Pancreas (tissue), 10 donors: ENCODE measurements at places on chromosomes 6 and 20. TPM values are rescaled to one million over a fixed set of nuclear protein-coding genes. Genes with fewer than 3 reads are reported as not detected.

DNA sequence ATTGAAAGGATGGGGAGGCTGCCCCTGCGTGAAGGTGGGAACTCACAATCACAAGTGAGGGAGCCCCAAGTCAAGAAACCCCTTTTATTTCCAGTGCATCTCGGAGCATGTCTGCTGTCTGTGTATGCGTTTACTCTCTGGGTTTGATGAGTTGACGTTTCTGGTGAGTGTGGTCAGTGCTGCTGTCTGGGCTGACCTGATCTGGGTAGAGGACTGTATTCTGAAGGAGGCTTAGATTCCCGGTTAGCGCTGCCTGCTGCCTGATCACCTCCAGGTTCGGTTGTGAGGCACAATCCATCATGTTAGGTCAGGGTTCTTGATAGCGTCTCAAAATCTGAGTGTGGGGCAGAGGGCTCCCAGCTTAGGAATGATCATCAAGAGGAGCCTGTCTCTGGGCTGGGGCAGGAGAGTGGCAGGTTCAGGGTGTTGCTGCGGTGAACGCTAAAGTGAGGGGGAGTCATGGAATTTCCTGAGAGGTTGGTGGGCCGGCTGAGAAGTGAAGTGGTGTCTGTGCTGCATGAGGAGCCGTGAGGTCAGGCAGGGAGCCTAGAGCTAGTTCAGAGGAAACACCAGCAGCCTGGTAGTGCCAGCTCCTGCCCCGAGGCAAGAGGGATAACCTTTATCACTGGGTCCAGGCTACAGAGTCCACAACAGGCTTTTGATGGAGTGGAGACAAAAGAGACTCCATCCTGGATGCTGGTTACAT is 225.3 kb upstream of the CST7 start:
- DNase-seq = no peak

DNA sequence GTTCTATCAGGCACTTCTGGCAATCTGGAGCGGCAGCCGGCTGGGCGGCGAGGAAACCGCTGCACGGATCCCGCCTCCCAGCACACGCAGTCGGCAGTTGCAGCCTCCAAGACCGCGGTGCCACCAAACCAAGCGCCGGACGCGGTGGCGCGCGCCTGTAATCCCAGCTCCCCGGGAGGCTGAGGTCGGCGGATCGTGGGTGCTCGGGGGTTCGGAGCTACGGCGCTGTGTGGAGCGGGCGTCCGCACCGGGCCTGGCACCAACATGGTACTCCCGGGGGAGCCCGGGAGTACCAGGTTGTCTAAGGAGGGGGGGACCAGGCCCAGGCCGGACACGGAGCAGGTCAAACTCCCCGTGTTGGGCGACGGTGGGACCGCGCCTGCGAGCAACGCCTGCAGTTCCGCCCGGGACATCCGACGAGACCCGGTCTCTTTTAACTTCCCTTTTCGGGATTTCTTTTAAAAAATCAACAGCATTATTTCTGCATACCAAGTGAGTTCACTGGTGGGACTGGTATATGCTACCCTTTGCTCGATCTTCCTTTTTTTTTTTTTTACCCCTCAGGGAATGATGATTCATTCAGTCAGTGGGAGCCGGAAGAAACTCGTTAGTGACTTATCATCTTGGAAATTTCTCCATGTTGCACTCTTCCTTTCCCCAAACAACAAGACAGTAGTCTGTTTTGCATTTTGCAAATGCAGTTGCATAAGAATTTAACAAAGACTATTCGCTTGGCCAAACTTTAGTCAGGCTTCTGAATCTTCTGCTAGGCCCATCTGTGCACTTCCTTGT is 27.6 kb downstream of the ZNF311 start:
- no peak for DNase-seq

Gene HLA-DOA
- 0.38 TPM for polyA plus RNA-seq

Gene METTL24
- polyA plus RNA-seq = 0.34 TPM

GRCh38 chr20:40468759-40469158 is 220.3 kb downstream of the MAFB start:
- no peak for DNase-seq
